Cerebellum (tissue), 4 donors: ENCODE measurements at places on chromosomes 16 and 17. TPM values are rescaled to one million over a fixed set of nuclear protein-coding genes. Genes with fewer than 3 reads are reported as not detected.

Gene RNF167
- total RNA-seq, result 15.8 TPM

DNA sequence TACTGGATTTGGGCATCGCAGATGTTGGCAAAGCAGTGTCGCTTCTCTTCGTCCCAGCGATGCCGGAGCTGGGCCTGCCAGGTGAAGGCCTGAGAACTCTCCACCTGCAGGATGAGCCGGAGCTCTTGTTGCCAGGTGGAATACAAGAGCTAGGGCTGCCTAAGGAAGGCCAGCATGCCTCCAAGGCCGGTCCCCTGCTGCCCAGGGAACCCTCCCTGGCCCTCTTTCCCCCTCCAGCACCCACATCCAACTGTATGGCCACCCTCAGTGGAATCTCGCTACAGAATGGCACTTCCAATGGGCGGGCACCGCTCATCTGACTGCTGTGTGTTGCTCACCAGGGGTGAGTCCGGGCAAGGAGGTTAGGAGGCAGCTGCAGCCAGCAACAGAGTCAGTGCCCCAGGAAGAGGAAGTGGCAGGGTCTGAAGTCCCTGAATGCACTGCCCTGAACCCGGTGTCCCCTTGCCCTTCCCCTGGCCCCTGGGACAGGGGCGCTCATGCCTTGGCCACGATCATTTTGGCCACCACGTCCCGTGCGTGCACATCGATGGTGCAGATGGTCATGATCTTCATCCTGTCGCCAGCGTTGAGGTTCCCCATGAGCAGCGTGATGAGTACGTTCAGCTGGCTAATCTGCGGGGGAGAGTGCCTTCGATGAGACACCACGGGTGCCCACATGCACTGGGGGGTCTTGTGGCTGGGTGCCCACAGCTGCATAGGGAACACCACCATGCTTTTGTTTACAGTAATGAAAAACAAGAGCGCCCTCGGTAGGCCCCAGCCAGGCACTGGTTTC lies 75.8 kb downstream of the DNAH17 start:
- no peak for DNase-seq

DNA sequence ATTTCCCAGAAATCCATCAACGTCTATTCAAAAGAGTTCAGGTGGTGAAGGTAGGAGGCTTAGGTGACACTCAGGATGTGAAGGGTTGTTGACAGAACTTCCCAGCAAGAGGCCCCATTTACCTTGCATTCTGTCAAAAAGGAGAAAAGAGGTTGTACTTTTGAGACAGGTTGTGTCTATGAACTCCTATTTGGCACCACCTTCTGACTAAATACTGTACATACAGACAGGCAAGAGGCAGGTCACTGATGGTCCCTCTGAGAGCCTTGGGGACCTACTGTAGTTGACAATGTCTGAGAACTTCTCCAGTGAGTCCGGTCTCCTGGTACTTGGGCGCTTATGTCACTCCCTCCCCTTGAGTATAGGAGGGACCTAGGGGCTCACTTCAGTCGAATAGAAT lies 479.3 kb upstream of the ZFHX3 start:
- DNase-seq, result no peak

- DNase-seq, result peak; percentile 52
These were observed 5.1 kb downstream of the STH start for GRCh38 chr17:46003907-46004748.

DNA sequence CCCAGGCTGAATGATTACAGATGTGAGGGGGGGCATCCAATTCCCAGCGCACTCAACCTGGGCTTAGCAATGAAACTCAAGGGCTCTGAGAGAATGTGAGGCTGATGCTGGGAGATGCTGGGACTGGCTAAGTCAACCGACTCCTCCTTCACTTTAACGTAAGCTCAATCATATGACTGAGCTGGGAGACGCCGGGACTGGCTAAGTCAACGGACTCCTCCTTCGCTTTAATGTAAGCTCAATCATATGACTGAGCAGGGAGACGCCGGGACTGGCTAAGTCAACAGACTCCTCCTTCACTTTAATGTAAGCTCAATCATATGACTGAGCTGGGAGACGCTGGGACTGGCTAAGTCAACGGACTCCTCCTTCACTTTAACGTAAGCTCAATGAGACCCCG lies 179.4 kb downstream of the VPS53 start:
- DNase-seq, result no peak

GRCh38 chr17:56244268-56244890 lies 91.1 kb downstream of the ANKFN1 start:
- DNase-seq, result no peak

Gene ABCC6
- total RNA-seq, result 0.18 TPM

- DNase-seq, result peak; percentile 68
These were observed 14.4 kb upstream of the ALDH3A1 start for GRCh38 chr17:19762515-19762961.

GRCh38 chr17:164303-165235 lies 16.9 kb downstream of the DOC2B start:
- peak; percentile 83 for DNase-seq

GRCh38 chr16:4755687-4756086 lies 11.3 kb downstream of the ZNF500 start:
- no peak for DNase-seq
